ENCODE measurements at places on chromosomes 11 and 22.

GRCh38 chr11:31793264-31793663 lies 17.9 kb downstream of the PAX6 start:
- DNase-seq: no peak

- no peak for DNase-seq
Measured at GRCh38 chr11:2783536-2784082, 83.8 kb upstream of the KCNQ1OT1 start.

- no peak for DNase-seq
Measured at GRCh38 chr22:25069758-25070481, 117.4 kb downstream of the KIAA1671 start.

DNA sequence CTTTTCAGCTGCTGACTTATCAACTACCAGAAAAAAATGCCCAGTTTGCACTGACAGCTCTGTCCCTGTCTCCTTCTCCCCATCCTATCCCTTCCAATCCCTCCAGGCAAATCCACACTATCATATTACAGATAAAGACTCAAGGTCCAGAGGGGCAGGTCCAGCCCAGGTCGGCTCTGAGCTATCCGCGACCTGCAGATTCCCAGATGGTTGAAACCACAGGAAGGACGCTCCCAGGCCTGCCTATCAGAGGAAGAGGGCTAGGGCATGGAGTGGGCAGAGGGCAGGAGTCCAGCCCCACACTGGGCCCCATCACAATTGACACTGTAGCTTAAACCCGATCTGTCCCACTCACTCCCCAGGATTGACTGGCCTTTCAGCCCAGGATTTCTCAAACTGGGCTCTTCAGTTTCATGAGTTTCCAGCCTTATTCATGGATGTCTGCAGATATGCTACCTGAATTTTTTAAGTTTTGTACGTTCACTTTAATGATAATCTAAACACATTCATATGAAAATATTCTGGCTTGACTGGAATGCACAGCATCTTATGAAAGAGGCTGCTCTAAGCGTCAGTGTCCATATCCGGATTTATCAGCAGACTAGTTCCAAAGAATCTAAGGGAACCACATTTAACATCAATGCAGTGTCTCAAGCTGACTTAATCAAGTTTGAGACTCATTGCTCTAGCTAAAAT lies 16.4 kb upstream of the FCHSD2 start:
- no peak for DNase-seq

DNA sequence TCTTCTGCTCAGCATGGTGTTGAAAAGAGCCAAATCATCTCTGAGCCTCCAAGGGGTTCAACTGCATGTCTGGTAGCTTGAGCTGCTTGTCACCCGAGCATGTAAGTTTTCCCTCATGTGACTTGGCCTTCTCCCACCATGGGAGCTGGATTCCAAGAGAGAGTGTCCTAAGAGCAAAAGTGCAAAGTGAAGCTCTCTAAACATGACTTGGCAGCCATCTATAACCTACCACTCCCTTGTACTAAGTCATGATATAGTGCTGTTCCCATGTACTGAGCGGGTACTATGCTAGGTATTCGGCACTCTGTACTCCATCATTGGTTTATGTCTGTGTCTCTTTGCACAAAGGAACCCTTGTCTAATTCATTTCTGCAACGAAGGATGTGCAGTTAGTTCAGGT lies 19.1 kb downstream of the SEZ6L start:
- no peak for DNase-seq

GRCh38 chr22:28841111-28841510 lies 40.7 kb upstream of the XBP1 start:
- DNase-seq: no peak

- no peak for DNase-seq
Measured at GRCh38 chr11:73480677-73481076, 104.5 kb downstream of the RELT start.

GRCh38 chr11:18384157-18384641 lies 10.2 kb upstream of the LDHA start:
- no peak for DNase-seq

GRCh38 chr11:114813189-114813718 lies 134.9 kb downstream of the NXPE2 start:
- DNase-seq: no peak

- no peak for DNase-seq
Measured at GRCh38 chr11:32094923-32095322, 4.0 kb downstream of the RCN1 start.

GRCh38 chr11:8934742-8935488 lies 2.2 kb upstream of the C11orf16 start:
- no peak for DNase-seq

- no peak for DNase-seq
Measured at GRCh38 chr22:44971651-44972362, 38.0 kb downstream of the PHF21B start.

DNA sequence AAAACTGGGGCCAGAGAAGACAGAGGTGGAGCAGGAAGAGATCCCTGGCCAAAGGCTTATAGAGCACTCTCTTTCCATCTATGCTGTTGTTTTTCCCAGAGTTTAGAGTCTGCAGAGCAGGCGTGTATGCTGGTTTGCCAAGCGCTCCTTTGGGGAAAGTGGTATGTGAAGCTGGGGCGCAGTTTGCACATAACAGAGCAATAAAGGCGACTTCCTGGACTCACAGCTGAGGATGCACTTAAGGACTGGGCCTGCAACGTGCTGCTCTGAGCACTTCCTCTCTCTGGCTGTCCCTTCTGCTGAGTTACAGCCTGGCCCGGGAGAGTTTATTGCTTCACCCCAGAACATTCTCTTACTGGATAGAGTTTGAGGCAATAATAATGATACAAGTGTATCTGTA lies 41.7 kb downstream of the THAP12 start:
- no peak for DNase-seq

DNA sequence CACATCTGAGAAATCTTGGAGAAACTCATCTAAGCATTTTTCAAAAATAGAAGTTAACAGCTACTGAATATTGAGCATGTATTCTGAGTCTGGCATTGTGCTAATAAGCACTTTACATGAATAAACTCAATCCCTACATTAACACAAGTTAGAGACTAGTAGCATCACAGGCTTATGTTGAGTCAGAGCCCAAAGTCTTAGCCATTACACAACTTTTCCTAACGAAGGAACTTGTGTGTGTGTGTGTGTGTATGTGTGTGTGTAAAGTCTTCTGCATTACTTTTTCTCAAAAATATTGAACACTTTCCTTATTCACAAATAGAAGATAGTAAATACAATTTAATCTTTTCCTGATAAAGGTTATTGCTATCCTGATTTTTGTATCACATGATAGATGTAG lies 8.7 kb upstream of the CLPB start:
- DNase-seq: no peak

DNA sequence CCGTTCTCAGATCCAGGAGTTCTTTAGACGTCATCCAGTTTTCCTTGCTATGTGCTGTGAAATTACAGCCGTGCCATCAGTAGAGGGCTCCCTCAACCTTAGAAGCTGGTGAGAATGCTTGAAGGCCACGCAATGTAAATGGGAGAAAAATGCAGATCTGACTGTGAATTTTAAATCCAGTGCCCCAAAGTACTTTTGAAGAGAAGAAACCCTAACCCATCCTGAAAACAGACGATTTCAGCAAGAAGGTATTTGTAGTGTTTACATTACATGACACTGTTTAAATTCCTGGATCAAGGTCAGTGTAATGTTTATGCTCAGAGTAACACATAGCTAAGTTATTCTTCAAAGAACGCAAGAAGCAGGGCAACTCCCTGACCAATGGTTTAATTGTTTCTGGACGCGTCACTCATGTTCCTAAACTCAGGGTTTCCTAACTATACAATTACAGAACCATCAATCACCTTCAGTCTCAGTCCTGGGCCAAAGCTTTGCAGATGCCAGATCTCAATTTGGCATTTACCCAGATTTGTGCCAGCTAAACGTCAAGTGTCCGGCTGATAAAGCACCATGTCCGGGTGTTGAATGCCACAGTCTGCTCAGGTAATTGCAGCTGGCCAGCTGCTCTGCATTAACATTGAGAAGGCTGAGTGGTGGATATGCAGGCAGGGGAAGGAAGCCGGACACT lies 38.2 kb downstream of the ADAMTS8 start:
- peak; percentile 81 for DNase-seq

- no peak for DNase-seq
Measured at GRCh38 chr11:3664032-3664630, 7.1 kb downstream of the CHRNA10 start.

- no peak for DNase-seq
Measured at GRCh38 chr11:104695065-104695463, 203.2 kb downstream of the CASP12 start.

GRCh38 chr11:37088573-37088910 lies 490.5 kb upstream of the RAG2 start:
- no peak for DNase-seq

GRCh38 chr11:8277691-8278090 lies 14.0 kb upstream of the LMO1 start:
- no peak for DNase-seq

- DNase-seq: no peak
Measured at GRCh38 chr22:37295213-37295886, 13.0 kb downstream of the CYTH4 start.

GRCh38 chr22:38312261-38312800 lies 4.9 kb downstream of the CSNK1E start:
- no peak for DNase-seq

DNA sequence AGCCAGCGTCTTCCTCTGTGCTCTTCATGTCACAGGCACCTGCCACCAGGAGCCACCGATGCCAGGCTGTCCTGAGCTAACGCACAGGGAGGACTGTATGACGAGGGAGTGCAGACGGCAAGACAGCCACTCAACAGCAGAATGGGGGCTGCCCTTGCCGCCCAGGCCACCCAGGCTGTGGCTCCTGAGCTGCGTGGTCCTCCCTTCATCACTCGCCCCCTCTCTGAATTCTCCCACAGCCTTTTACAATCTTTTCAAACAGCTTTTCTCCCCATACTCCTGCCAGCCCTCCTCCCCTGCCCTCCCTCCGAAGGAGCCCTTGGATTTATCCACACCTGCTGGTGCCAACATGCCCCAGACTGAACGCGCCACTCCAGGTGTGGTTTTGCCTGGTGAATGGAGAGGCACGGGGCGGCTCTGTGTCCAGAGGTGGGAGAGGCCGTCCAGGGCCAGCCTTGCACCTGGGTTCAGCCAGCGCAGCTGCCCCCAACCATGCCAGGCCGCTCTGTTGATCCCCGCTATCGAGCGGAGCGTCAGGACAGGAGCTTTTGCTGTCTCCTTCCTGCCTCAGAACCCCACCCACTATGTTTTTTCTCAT lies 22.0 kb downstream of the OVOL1 start:
- DNase-seq: no peak

DNA sequence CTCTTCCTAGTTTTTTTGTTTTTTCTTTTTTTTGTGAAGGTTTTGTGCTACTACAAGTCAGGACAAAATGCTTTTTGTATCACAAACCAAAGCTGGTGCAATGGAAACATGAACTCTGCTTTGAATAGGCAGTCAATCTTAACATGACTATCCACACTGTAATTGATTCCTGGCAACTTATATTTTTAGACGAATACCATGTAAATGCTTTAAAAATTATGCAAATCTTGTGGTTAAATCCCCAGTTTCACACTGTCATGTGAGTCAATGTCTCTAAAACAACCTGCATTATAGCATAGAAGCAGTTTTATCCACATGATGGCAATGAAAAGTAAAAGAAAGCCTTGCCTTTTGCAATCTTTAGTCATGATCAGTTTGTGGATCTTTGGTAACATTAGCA lies 8.9 kb downstream of the TRPC6 start:
- no peak for DNase-seq

GRCh38 chr22:43505423-43505822 lies 93.6 kb downstream of the MPPED1 start:
- DNase-seq: no peak

DNA sequence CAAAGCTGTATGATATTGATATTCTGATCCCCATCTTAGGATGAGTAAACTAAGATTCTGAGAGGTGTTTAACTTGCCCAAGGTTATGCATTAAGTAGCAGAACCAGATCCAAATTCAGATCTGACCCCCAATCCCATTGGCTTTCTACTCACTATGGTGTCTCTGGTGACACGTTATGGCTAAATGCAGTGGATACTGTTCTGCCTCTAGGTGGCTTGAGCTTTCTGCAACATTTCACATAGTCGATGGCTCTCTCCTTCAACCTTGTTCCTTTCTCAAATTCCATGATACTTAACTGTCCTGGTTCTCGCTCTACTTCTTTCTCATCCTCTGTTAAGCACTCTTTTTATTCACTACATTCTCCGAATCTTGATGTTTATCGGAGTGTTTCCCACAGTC lies 9.4 kb downstream of the C11orf97 start:
- no peak for DNase-seq

DNA sequence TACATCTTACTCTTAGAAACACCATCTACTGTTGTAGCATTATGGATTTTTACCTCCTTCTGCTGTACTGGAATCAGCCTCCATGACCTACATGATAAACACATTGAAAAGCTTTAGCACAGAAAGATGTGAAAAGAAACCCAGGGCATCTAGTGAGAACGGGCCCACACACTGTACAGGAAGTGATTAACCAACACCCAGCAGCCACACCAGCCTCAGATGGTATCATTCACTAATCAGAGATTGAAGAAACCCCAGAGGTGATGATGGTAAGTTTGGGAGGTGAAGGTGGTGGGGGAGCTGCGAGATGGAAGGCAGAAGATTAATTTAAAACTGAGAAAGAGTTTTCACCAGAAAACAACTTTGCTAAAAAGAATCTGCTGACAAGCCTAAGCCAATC lies 46.1 kb downstream of the RASSF10 start:
- DNase-seq: no peak

DNA sequence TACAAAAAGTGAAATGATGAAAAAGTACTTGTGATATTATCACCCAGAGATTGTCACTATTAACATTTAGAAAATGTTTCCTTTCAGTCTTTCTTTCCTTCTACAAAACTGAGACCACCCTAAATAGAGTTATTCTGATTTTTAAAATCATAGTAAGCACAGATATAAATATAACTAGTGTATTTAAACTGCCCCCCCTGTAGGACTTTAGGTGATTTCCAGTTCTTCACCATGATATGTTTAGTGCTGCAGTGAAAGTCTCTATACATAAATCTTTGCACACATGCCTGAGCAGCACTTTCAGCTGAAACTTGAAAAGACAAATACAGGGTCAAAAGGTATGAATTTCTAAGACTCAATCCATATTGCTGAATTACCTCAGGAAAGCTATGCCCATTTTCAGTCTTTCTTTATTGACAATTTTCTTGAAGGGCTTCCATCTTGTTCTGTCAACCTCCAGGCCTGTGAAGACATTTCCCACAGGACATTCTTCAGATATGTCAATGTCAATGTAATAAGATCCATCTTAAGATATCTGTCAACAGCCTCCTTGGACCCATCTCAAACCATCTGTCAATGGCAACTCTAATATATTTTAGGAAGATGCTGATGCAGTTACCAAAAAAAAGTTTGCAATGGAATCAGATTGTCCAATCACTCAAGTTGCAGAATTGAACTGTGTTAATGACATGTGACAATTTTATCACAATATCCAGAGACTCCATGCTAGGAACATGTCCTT lies 30.8 kb upstream of the LDLRAD3 start:
- DNase-seq: no peak

GRCh38 chr11:117183724-117184349 lies 5.3 kb downstream of the SIDT2 start:
- no peak for DNase-seq

GRCh38 chr11:32256466-32256865 lies 165.6 kb downstream of the RCN1 start:
- DNase-seq: no peak

GRCh38 chr22:49036513-49036912 lies 791.2 kb downstream of the BRD1 start:
- no peak for DNase-seq

- no peak for DNase-seq
Measured at GRCh38 chr11:75189911-75190310, 39.0 kb downstream of the SLCO2B1 start.
